GM10248 (cell line): ENCODE measurements at places on chromosomes 3 and 15.

DNA sequence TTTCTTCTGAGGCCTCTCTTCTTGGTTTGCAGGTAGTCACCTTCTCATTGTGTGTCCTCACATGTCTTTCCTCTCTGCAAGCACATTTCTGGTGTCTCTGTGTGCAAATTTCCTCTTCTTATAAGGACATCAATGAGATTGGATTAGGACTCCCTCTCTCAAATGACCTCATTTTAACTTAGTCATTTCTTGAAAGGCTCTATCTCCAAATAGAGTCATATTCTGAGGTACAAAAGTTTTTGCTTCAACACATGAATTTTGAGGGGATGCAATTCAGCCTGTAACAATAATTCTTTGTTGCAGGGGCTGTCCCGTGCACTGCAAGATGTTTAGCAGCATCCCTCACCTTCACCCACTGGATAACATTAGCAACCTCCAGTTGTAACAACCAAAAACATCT lies 115.0 kb upstream of the DCBLD2 start:
- no peak for DNase-seq

GRCh38 chr3:158920371-158920770 lies 118.5 kb downstream of the MFSD1 start:
- no peak for DNase-seq

- DNase-seq = no peak
Measured at GRCh38 chr3:107892955-107893624, 197.7 kb downstream of the CD47 start.

DNA sequence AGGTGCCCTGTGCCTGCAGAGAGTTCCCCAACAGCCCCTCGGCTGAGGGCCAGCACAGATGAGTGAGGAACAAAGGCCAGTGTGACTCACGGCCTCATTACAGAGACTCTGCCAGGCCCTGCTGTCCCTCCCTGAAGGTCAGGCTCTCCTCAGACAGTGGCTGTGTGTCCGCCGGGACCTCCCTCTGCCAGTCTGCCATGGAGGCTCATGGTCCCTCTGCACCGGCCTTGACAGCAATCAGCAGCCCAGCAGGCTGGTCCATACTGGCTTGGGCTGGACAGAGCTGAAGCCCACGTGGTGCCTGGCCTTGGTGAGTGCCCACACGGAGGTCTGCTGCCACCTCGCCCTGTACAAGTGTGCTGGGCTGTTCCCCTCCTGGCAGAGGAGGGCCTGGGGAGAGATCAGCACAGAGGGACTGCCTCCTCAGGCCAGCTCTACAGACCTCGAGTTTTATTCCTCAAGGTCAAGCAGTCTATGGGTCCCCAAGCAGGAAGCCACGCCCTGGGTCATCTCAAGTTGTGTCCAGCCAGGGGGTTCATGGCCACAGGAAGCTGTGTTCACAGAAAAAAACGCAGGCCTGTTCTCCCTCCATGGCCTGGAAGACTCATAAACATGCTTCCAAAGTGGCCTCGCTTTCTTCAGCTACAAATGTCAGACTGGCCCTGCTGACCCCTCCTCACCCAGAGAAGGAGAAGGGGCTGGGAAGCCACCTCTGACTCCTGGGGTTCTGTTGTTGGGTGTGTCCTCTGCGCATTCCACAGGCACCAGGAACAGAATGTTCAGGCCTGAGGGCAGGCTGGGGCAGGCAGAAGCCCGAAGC lies 27.0 kb downstream of the SLC41A3 start:
- peak; percentile 9 for DNase-seq

DNA sequence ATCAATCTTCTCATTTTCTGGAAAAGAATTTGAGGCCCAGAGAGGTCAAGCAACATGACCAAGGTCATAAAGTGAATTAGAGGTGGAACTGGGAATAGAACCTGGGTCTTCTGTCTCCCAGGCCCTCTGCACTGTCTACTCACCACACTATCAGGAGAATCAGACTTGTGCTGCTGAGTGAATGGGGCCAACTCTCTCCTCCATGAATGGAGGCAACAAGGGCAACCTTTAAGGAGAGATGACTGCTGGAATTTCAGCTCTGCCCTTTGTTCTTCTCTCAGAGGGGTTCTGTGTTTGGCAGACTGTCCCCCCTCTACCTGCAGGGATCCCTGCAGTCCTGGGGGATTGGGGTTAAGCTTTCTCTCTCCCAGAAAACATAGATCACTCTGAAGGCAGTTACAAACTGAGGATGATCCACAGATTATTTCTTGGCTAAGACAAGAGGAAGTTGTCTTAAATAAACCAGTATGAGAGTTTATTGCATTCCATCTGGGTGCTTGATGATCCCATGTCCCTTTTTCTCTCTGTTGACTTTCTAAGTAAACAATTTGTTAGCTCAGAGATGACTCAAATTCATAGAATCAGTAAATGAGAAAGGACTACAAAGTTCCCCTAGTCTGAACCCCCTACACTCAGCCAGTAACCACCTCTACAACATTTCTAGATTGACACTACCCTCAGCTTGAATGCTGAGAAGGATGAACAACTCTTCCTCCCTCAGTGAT lies 99.0 kb upstream of the LIPC start:
- DNase-seq = no peak

- peak; percentile 60 for DNase-seq
Measured at GRCh38 chr3:141796889-141797781, 33.9 kb downstream of the GRK7 start.

DNA sequence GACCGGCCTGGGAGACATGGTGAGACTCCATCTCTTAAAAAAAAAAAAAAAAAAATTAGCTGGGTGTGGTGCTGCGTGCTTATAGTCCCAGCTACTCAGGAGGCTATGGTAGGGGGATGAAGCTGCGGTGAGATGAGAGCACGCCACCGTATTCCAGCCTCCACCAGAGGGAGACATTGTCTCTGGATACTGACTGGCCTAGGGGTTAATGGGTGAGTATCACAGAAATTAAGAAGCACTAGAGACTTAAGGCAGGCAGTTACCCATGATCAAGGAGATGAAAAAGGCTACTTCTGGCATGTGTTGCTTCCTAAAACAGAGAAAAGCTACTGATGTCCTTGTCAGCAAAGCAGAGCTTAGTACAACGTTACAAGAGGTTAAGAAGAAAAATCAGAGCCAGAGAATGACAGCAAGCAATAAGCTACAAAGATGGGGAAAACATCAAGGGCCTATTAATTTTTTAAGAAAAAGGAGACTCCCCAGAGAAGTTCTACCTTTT lies 8.6 kb downstream of the TFRC start:
- DNase-seq = peak; percentile 65

GRCh38 chr15:50871832-50872231 lies 36.7 kb upstream of the AP4E1 start:
- no peak for DNase-seq

DNA sequence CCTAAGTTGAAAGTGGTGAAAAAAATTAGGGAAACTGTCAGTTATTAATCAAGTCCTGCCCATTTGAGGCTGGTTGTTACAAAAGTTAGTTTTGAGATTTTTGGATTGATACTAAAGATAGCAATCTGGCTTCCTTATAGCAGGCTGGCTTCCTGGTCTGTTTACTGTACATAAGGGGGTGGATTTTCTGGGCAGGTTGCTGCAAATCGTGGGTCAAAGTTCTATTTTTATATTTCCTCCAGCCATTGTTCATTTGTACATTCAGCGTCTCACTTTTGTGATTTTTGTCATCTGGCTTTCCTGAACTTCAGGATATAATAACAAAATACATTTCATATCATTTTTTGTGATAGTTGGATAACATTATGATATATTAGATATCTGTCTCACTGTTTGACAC lies 49.5 kb downstream of the CLDN1 start:
- DNase-seq = no peak

GRCh38 chr3:158333736-158334135 lies 223.8 kb downstream of the RSRC1 start:
- no peak for DNase-seq

- no peak for DNase-seq
Measured at GRCh38 chr3:142857056-142857455, 31.8 kb downstream of the PCOLCE2 start.

DNA sequence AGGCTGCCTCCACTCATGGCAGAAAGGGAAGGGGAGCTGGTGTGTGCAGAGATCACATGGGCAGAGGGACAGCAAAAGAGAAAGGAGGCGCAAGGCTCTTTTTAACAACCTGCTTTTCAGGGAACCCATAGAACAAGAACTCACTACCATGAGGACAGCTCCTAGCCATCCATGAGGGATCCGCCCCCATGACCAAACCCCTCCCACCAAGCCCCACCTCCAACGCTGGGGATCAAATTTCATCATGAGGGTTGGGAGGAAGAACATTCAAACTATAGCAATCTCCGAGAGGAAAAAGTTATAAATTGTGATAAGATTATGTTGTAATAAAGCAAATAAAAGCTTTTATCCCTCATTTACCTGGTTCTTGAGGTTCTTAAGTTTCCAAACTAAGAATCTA lies 84.7 kb upstream of the LMCD1 start:
- no peak for DNase-seq

- no peak for DNase-seq
Measured at GRCh38 chr3:27326629-27327545, 42.3 kb downstream of the NEK10 start.

- DNase-seq = no peak
Measured at GRCh38 chr3:25817638-25818037, 27.7 kb downstream of the OXSM start.

DNA sequence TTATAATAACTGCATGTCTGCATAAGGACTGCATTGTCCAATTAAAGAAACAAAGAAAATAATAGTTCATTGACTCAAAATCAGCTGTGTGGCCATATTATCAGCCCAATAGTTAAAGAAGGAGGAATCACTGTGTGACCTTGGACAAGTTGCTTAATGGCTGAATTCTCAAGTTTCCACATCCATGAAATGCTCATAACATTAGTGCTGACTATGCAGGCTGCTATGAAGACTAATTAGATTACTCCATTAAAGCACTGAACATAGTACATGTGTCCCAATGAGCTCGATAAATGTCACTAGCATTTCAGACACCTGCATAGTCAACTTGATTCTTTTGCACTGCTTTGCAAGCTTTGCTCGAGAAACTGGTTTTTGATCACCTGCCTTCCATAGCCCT lies 111.1 kb upstream of the WNT5A start:
- no peak for DNase-seq

DNA sequence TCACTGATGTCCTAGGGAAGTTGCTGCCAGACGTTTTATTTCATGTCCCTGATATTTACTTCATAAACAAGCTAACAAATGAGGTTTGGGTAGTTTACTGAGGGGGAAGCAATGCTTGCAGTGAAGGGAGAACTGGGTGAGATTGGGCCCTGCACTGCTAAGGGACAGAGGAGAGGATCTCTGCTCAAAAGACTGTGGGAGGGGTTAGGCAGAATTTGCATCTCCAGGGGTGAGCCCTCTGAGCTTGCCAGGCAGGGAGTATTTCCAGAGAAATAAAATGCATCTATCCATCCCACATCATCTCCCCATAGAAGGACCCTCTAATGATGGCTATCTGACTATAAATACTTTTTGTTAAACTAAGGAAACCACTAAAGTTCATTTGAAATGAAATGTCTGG lies 215.6 kb downstream of the CBLB start:
- DNase-seq = no peak

DNA sequence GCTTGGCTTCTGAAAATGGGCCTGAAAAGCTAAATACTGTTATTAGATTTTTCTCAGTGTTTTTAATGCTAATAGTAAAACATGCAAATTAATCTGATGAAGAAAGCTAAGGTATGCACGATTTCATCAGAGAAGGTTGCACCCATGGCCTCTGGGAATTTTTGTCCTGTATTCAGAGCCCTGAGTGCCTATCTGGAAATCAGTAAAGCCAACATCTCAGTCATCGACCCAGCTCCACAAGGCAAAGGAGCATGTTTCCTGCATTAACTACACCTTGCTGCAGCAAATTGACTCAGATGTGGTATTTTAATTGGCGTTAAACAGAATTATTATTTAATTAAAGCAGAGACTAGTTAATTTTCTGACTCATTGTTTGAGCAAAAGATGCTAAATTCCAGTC lies 49.0 kb upstream of the TP63 start:
- no peak for DNase-seq

DNA sequence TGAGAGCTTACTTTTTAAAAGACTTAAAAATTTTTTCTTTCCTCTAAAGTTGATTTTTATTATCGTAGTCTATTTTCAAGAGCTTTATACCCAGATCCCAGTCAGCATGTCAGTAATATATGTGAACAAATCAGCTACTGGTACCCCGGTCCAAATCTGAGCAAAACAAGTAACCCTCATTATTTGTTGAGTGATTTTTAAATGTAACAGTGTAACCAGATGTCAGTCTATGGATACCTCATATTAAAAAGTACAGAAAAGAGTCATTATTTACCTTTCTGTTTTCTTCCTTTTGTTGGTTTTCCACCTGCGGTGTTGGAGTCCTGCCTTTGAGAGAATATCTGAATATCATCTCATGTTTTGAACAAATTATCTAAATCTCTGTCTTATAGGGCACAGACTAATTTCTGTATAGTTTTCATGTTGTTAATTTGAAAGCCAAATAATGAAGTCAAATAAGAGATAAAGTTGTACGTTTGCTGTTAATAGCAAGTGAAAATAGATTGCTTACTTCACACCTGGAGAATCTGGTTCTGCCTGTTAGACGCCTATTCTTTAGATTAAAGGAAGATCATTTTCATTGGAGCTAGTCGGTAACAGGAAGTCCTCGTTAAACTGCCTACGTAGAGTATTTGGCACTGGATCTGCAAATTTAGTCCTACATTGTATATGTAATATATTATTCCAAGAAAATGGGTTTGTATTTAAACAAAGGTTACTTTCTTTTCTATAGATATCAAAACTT lies at the start of gene STX19:
TSS of gene STX19 (minus strand) at position 505 of the 745 bp plus-strand sequence. CDS start 13,328 bp downstream, outside the sequence.
- no peak for DNase-seq

- no peak for DNase-seq
Measured at GRCh38 chr3:150653110-150653561, 50.0 kb downstream of the SELENOT start.

DNA sequence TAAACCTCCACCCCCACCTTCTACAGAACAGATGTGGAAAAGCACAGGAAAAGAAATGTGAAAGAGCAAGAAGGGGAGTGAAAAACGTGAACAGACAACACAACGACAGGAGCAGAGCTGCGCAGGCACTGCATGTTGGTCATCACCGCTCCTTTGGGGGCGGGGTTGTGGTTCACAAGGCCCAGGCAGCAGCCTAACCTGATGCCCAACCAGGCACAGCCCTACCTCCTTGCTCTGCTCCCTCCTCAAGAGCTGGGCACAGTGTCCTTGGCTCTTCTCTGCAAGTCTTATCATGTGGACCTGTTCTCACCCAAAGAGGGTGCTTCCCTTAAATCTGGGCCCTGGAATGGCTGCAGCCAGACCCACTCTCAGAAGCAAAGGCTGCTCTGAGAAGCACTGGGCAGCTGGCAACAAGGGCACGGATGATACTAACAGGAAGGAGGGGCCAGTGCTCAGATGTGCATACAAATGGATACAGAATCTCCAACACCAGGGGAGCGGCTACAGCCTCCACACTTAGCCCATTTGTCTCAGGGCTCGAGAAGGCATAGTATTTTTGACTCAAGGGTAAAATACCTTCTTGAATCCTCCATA lies 64.6 kb downstream of the DHX30 start:
- DNase-seq = no peak
